ENCODE measurements at places on chromosomes 4 and X. TPM values are rescaled to one million over a fixed set of nuclear protein-coding genes. Genes with fewer than 3 reads are reported as not detected.

DNA sequence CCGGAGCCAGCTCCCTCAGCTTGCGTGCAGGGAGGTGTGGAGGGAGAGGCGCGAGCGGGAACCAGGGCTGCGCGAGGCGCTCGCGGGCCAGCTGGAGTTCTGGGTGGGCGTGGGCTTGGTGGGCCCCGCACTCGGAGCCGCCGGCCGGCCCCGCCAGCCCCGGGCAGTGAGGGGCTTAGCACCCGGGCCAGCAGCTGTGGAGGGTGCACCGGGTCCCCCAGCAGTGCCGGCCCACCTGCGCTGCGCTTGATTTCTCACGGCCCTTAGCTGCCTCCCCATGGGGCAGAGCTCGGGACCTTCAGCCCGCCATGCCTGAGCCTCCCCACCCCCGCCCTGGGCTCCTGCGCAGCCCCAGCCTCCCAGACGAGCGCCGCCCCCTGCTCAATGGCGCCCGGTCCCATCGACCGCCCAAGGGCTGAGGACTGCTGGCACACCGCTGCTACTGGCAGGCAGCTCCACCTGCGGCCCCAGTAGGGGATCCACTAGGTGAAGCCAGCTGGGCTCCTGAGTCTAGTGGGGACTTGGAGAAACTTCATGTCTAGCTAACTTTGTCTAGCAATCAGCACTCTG, 37.8 kb upstream of the SMARCAD1 start:
- no peak for DNase-seq

GRCh38 chr4:166518315-166518714, 645.3 kb downstream of the TLL1 start:
- no peak for DNase-seq

GRCh38 chr4:15145709-15146108, 143.4 kb downstream of the CPEB2 start:
- no peak for DNase-seq

DNA sequence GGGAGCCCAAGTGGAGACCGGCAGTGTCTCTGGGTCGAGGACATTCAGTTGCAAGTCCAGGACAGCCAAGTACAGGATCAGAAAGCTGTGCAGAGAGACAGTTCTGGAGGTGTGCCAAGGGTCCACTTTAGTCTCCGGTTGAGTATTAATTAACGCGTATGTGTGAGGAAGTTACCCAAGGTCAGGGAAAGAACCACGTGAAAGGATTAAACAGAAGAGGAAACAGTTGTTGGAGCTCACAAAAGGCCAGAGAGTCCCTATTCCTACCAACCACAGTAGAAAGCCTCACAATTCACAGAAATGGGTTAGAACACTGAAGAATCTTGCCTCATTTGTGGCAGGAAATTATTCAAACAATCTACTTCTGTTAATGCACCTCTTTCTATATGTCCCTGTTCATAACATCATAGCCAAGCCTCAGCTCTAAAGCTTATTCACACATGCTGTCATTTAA, 17.9 kb upstream of the NSUN7 start:
- DNase-seq: no peak

- no peak for DNase-seq
These were observed 136.6 kb downstream of the NEXMIF start for GRCh38 chrX:74788545-74789086.

DNA sequence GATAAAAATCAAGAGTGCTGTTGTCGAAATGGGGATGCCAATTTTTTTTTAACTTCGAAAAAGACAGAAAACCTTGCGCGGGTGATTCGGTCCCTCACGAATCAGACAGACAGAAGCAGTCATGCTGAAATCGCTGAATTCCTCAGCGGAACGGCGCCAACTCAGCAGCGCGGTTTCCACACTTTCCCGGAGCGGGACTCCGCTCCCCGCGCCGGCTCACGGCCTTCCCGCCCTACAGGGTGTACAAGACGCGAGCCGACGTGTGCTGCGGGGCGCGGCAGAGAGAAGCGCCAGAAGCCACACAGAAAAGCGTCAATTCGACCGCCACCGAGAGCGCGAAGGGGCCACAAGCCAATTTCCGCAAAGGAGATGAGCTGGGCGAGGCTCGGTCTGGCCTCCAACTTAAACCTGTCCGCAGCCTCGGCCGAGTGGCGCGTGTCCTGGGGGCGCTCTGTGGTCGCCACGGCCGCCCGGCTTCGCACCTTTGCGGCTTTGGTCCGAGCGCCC, 1.3 kb downstream of the NEXMIF start:
- no peak for DNase-seq

DNA sequence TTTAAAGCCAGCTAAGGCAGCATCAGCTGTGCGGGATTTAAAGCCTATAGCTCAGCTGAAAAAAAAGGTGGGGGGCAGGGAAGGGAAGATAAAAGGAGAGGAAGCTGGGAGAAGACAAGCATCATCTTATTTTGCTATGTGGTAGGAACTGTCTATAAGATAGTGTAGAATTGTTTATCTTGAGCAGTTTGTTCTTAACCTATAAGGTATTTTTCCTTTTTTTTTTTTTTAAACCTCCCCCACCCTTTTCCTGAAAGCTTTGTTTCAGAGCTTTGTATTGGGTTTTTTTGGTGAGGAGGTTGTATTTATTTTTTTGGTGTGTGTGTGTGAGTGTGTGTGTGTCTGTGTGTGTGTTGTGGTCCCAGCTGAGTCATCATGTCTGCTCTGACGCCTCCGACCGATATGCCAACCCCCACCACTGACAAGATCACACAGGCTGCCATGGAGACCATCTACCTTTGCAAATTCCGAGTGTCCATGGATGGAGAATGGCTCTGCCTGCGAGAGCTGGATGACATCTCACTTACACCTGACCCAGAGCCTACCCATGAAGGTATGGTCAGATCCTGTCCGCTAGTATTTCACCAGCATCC, 531 bp downstream of the RUFY3 start:
- DNase-seq: no peak

GRCh38 chr4:32396507-32397070, 1676.4 kb downstream of the PCDH7 start:
- DNase-seq: no peak

The FAM133A gene
- polyA plus RNA-seq: 0.11 TPM

The PPEF2 gene
- polyA plus RNA-seq: 0.30 TPM

The MID1IP1 gene
- 11.0 TPM for polyA plus RNA-seq
